ENCODE measurements at places on chromosomes 16 and 17.

GRCh38 chr17:38322156-38322779, 21.5 kb downstream of the GPR179 start:
- peak; percentile 59 for DNase-seq

- DNase-seq, result no peak
Observed at GRCh38 chr16:60166111-60166510, 1432.0 kb upstream of the GOT2 start.

GRCh38 chr17:65527381-65527780, 34.1 kb downstream of the AXIN2 start:
- no peak for DNase-seq

GRCh38 chr17:82605939-82606600, 42.2 kb downstream of the WDR45B start:
- no peak for DNase-seq

GRCh38 chr16:23428351-23428750, 24.6 kb downstream of the COG7 start:
- no peak for DNase-seq

- DNase-seq, result no peak
Observed at GRCh38 chr16:80166082-80166481, 374.7 kb upstream of the DYNLRB2 start.

GRCh38 chr17:22142091-22142490, 449.8 kb downstream of the KCNJ18 start:
- DNase-seq, result no peak

GRCh38 chr17:3915995-3916696, at the start of gene P2RX1:
TSS of gene P2RX1 (minus strand) at chr17:3916465. CDS start at chr17:3916225, 240 bp downstream.
- no peak for DNase-seq

DNA sequence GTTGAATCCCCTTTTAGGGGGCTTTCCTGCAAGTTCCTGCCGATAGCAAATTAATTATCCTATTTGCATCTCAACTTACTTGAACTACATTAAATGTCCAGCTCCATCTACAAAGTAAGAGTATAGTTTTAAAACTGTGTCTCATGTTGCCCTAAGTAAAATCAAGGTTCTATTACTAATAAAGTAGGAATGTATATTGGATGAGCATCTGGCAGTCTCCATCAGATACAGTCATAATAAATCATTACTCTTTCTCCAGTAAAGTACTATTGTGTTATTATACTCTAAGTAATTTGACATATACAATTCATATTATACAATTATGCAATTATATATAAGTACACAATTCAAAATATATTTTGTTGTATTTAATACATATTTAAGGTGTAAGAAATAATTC, 249.3 kb downstream of the CEP112 start:
- no peak for DNase-seq

DNA sequence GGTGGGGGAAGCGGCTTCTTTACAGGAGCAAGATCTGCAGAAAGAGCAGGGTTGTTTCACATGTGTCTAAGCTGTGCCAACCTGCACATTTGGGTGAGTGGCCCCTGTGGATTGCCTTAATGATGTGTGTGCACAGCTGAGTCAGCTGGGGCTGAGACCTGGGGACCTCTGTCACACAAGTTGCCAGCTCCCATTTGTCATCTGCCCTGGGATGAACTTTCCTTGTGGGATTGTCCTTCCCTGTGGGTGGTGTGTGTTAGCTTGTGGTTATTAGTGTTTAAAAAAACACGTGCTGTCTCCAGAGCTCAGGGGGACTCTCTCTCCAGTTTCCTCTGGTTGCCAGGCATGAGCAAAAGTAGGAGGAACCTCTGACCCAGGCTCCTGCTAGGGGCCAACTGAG, 400.5 kb upstream of the CCL2 start:
- no peak for DNase-seq

DNA sequence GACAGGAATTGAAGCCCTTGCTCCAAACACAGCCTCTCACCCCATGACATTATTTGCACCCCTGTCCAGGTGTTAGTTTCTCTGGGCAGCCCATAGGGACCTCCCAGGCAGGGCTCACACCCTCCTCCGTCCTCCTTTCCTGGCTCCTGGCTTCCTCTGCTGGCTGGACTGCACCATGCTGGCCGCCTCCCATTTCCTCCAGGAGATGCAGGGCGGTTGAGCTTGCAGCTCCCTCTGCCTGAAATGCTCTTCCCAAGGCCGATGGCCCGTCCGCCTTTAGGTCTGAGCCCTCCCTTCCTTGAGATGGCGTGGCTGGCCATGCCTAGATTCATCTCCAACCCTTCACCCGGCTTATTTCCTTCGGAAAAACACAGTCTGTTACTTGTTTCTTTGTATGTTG, 334.8 kb downstream of the SNX29 start:
- no peak for DNase-seq

DNA sequence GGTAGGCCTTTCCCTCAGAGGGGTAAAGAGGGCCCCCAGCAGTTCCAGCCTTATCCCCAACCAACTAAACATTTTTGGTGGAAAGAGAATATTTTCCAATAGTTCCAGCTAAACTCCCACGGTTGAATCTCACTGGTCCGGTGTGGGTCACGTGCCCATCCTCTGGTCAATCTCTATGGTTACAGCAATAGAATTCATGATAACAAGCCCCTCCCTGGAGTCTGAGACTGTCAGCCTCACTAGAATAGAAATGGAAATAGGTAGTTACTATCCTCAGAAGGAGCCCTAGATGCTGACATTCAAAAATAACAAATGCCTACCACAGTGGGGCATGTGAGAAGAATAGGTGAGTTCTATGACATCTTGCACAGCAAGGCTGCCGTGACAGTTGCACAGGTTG, 37.5 kb upstream of the LITAF start:
- no peak for DNase-seq

DNA sequence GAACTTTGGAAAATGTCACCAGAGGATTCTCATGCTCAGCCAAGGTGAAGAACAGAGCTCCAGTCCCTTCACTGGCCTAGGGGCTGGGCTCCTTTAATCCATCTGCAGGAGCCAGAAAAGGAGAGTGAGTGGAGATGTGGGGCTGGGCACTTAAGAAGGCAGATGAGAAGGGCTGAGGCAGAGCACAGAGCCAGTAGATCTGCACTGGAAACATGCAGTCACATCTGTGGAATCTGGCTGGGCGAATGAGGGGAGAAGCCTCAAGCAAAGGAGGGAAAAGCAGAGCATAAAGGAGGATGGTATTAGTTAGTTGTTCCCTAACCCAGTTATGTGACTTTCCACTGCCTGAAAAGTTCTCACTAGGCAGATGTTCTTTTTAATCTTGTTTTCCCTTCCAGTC, 50.4 kb upstream of the BCAR1 start:
- no peak for DNase-seq

GRCh38 chr16:1108299-1109252, 12.5 kb upstream of the C1QTNF8 start:
- DNase-seq, result no peak

DNA sequence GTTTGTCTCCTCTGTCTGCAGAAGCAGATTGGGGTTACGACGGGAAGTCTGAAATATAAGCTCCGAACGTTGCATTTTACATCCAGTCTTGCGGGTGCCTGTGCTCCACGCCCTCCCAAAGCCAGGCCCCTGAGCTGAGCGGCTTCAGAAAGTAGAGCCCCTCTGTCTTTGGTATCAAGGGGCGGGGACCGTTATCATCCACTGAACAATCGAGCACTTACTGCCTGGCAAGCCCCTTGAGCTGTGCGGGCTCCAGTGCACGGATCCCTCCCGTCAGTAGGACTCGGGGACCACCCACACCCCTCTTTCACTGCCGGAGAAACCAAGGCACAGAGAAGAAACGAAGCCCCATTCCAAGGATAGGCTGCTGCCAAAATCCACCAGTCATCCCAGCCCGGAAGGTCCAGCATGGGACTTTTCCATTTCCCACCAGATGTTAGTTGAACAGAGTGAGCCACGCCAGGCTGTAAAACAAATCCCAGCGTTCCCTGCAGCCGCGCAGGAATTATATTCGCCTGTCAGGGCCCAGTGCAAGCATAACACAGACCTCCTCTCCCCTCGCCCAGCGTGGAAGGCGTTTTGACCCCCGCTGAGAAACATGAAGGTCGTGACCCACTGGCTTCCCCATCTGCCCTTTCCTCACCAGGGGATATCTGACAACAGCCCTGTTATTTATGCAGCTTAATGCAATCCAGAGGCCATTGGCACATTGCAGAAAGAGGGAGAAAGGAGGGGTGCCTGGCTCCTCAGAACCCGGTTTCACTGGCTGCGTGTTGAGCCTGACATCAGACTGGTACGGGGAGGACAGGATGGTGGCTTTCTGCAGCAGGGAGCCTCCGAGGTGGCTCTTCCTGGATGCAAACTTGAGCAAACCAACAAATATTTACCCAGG, 212.2 kb upstream of the FOXF1 start:
- no peak for DNase-seq

DNA sequence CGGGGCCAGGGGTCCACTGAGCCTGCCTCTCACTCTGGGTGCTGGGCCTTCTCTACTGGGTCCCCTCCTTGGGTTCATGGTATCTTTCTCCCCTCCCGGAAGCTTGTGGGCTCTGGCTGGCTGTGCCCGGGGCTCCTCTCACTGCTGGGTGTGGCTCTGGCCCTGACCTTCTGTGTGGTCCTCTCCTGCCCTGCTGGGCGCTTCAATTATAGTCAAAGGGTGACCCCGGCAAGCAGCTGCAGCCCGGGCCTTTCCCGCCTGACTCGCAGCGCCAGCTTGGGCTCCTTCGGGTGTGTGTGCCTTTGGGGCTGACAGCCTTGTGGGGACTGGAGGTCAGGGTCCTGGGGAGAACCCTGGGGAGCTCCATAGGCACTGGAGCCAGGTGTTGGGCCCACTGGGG, 54.2 kb upstream of the PVALEF start:
- no peak for DNase-seq

- no peak for DNase-seq
Observed at GRCh38 chr16:4678596-4678995, 14.8 kb upstream of the NUDT16L1 start.

DNA sequence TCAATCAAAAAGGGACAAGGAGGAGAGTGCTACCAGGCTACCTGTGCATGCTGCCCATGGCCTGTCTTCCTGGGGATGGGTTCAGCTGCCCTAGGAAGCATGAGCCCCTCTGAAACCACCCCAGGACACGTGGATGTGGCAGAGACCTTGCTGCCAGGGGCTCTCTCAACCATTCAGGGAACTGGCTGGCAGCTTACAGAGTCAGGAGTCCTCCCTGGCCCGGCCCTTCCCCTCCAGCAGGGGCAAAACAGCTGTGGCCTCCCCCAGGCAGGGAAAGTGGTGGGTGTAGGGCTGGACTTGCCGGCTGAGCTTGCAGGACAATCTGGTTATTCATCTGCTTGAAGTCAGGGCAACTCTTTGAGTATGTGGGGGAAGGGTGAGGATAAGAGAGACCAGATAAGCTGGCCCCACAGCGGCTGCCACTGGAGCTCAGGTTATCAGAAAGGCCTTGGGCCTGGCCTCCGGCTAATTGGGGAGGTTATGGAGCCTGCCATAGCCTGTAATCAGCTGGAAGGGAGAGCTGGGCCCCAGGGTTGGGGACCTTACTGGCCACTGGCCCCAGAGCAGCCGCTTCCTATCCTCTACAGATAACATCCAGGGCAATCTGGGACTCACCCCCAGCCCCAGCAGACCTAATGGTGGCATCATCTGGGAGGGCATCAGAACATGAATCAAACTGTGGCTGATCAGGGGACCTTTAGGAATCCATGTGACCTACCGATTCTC, 5.6 kb upstream of the TBX2 start:
- no peak for DNase-seq

GRCh38 chr16:86997058-86997457, 320.1 kb downstream of the C16orf95 start:
- DNase-seq, result no peak

- no peak for DNase-seq
Observed at GRCh38 chr16:10916534-10916933, 25.7 kb downstream of the DEXI start.

GRCh38 chr16:68400083-68400923, 48.0 kb downstream of the SMPD3 start:
- DNase-seq, result no peak

GRCh38 chr17:16470265-16470664, 21.7 kb downstream of the LRRC75A start:
- no peak for DNase-seq

- DNase-seq, result peak; percentile 19
Observed at GRCh38 chr16:17343028-17343427, 127.7 kb downstream of the XYLT1 start.

- DNase-seq, result no peak
Observed at GRCh38 chr16:19911204-19911603, 26.6 kb upstream of the GPRC5B start.

DNA sequence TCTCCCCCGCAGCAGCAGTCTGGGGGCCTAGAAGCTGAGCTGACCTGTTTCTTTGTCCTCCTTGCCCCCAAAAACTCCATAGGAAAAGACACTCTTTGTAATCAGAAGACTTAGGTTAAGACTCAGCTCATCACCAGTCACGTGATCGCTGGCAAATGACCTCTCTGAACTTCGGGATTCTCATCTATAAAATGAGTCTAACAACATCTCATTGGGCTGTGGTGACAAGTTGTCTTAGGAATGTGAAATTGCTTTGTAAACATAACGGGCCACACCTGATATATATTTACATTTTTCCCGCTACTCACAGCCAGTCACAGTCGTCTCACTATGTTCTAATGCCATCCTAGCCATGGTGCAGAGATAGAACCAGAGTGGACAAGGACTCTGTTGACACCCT, 86.0 kb upstream of the LHX1 start:
- no peak for DNase-seq

- no peak for DNase-seq
Observed at GRCh38 chr16:66538910-66539309, 11.0 kb downstream of the TK2 start.

GRCh38 chr17:45032174-45032541, 19.3 kb downstream of the DCAKD start:
- DNase-seq, result no peak

DNA sequence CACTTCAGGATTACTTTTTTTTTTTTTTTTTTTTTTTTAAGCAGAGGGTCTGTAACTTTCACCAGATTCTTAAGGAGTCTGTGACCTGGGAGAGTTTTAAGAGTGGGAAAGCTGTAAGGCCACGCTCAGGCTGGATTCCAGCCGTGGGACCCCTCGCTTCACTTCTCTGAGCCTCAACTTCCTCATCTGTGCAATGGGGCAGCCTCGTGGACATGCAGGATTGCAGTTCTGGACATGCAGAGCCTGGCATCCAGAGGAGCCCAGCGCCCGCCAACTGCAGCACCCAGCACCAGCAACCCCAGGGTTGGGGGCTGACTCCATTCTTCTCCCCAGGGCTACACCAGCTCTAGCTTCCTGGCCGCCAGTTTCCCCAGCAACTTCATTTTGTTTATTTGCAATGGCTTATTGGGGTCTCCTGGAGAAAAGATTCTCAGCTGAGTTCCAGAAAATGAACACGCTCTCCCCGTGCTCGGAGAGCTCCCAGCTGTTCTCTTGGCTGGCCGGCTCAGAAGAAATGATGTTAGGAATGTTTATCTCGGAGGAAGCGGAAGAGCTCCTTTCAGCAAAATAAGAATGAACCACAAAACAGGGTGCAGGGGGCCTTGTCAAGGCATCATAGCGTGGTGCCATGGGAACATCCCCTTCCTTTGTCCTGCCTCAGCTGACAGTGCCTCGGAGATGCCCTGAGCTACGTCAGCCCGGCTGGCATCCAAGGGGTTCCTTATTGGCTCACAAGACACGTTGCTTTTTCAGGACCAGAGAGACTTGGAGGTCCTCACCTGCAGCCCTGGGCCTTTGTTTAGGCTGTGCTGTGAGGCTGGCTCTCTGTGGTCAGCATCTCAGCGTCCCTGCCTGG, 22.9 kb upstream of the ZCCHC14 start:
- no peak for DNase-seq

GRCh38 chr17:43679911-43680310, 18.2 kb upstream of the MEOX1 start:
- DNase-seq, result no peak

GRCh38 chr17:15122857-15123256, 142.3 kb downstream of the PMP22 start:
- DNase-seq, result no peak
